CD4-positive, alpha-beta T cell treated with Interleukin-6 for 4 hours (primary cell): ENCODE measurements at places on chromosomes 7 and 10.

GRCh38 chr7:33959676-33960075 is 54.3 kb downstream of the BMPER start:
- DNase-seq = no peak

DNA sequence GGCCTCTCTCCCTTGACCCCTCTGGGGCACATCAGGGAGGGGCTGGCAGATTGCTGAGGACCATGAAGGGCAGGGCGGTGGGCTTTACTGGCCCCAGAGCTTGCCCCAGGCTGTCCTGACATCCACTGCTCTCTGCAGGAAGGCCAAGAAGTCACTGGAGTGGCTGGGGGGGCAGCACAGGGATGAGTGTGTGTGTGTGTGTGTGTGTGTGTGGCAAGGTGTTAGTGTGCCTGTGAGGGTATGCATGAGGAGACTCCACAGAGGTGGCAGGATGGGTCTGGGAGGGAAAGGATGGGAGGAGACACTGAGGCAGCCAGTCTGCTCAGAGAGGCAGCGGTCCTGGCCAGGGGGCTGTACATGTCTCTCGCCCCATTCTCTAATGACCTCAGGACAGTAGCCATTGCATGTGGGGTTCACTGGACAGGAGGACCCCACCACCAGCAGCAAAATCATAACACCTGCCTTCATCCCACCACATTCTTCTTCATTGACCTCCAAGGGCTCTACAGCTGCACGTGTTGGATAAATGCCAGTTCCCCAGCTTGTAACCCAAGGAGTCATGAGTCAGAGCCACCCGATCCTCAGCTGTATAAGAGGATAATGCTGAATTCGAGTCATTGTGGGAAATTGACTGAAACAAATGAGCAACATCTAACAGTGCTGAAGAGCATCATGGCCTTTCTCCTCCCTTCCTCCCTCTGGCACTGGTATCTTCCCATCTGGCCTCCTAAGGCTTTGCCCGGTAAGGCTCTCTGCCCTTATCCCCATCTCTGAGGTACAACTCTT is 720.5 kb downstream of the GRID1 start:
- no peak for DNase-seq

- DNase-seq = no peak
Measured at GRCh38 chr7:47260270-47260669, 321.6 kb downstream of the TNS3 start.

GRCh38 chr7:83739527-83739926 is 90.6 kb upstream of the SEMA3E start:
- no peak for DNase-seq

- no peak for DNase-seq
Measured at GRCh38 chr10:26857991-26858706, 2.6 kb downstream of the ABI1 start.

- DNase-seq = no peak
Measured at GRCh38 chr10:80938903-80939302, 401.2 kb downstream of the SH2D4B start.

- no peak for DNase-seq
Measured at GRCh38 chr7:127770885-127771284, 118.9 kb downstream of the SND1 start.

- DNase-seq = no peak
Measured at GRCh38 chr10:52318136-52318701, 4.1 kb downstream of the DKK1 start.

DNA sequence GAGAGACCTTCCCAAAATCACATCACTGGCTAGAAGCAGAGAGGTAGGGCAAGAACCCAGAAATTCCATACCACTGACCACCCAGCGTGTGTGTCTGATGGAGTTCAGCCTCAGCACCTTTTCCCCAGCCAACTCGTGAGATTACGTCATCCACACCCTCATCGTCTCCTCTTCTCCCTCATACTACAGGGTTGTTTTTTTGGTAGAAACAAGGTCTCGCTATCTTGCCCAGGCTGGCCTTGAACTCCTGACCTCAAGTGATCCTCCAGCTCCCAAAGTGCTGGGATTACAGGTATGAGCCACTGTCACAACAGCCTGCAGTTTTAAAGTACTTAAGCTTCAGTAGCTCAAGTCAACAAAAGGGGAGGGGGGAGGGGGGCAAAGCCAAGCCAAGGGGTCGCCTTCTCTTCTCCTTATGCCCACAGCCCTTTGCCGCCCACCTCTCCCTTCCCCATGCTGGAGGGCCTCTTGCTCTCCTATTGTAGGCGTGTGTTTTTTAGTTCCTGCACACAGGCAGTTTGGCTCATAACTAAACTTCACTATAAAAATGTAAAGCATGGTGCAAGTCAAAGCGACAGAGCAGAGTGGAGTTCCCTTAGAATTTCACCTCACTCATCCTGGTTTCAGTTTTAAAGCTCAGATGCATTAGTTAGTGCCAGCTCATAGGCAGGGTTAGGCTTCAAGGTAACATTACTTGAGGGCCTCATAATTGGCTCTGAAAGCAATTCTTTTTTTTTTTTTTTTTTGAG is 5.2 kb upstream of the PRDX3 start:
- DNase-seq = no peak

GRCh38 chr7:40597517-40597916 is 462.7 kb downstream of the SUGCT start:
- no peak for DNase-seq

GRCh38 chr10:103439776-103440175 is 12.4 kb downstream of the CALHM2 start:
- no peak for DNase-seq

- DNase-seq = no peak
Measured at GRCh38 chr7:124443762-124444161, 321.8 kb downstream of the GPR37 start.

- DNase-seq = no peak
Measured at GRCh38 chr10:128470321-128470965, 344.2 kb upstream of the MKI67 start.

GRCh38 chr7:130841416-130841815 is 107.4 kb upstream of the KLF14 start:
- no peak for DNase-seq

GRCh38 chr7:30557245-30557644 is 37.4 kb upstream of the GARS1 start:
- DNase-seq = no peak

DNA sequence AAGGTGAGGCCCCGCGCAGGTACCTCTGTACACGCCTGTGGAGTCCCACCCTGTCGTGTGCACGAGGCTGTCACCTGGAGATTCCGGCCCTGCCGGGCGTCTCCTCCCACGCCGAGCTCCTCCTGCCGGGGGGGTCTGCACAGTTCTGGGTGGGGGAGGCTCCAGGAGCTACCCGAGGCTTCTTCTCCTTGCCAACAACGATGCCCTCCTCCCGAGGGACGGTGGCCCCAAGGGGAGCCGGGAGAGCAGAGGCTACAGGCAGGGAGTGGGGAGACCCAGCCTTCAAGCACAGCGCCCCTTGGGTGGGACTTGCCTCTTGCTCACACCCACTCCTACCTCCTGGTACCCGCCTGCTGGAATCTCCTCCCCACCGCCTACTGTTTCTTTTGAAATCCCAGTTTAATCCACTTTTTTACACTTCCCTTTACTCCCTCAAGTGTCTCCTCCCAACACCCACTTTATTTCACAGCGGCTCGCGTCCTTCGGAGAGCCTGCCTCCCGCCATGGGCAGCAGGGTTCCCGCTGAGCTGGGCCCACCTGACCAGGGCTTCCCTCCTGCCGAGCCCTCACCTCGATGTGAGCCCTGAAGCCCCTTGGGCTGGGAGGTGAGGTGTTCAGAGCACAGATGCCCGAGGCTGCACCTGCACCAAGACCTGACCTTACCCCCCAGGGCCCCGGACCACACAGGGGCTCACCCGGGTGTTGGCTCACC is 338.1 kb downstream of the DNAJB6 start:
- DNase-seq = no peak

- no peak for DNase-seq
Measured at GRCh38 chr10:69800109-69800508, 1.6 kb upstream of the COL13A1 start.
